ENCODE measurements at places on chromosomes 3 and 15.

GRCh38 chr3:27721717-27722564 lies at the start of gene EOMES:
Gene EOMES, minus strand, starts transcription at chr3:27722323. Its CDS starts 29 bp downstream, at chr3:27722294.
- no peak for DNase-seq

- DNase-seq = no peak
Measured at GRCh38 chr3:188759336-188760005, 412.3 kb upstream of the TPRG1 start.

DNA sequence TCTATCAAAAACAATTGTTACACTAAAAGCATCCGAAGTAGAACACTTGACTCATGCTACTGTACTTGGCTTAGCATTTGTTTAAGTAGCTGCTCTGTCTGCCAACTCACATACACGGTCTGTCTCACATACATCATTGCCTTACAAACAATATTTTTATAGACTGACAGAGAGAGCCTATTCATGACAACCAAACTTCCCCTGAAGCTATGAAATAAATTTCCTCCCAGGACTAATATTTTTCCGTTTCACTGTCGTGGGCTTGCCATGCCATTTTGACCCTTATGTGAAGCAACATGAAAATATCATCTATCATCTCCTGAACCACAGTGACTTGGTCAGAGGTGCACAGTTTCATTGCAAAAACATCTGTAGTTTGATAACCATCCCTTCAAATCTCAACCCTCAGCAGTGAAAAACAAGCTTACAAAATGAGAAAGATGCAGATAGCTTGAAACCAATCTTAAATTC lies 66.5 kb upstream of the PYGO1 start:
- no peak for DNase-seq

GRCh38 chr3:1942781-1943180 lies 155.9 kb upstream of the CNTN4 start:
- no peak for DNase-seq

DNA sequence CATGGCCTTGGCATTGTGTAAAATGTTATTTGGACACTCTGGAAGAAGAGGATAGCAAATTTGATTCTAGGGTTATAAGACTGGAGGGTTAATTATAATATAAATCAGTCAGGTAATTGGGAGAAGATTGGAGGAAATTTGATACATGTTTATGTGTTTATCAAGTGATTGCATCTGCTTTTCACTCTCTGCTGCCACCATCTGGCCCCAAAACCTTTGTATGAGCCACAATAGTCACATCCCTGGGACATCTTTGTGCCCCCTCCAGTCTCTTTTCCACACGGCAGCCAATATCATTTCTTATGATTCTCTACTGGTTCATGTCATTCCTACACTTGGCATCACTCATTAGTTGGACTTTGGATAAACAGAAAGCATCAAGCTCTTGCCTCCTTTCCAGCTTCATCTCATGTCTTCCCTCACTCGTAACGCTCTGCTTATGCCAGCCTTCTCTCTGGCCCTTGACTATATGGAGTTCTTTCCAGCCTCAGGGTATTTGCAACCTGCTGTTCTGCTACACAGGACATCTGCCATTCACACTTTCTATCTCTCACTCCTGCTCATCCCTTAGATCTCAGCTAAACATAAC lies 602.3 kb upstream of the SUCLG2 start:
- no peak for DNase-seq

- no peak for DNase-seq
Measured at GRCh38 chr3:188571531-188572095, 417.7 kb downstream of the LPP start.

DNA sequence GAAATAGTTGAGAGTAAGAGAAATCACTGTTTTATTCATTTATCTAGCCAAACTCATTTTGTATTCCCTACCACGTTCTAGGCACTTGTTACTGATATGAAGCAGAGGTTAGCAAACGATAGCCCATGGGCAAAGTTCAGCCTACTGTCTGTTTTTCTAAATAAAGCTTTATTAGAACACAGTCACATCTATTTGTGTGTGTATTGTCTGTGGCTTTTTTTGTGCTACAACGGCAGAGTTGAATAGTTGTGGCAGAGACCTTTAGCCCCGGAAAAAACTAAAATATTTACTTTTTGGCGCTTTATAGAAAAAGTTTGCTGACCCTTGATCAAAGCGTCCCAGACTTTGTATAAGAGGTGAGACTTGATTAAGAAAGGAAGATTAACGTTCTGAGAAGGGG lies 289.1 kb upstream of the CFAP20DC start:
- DNase-seq = no peak

DNA sequence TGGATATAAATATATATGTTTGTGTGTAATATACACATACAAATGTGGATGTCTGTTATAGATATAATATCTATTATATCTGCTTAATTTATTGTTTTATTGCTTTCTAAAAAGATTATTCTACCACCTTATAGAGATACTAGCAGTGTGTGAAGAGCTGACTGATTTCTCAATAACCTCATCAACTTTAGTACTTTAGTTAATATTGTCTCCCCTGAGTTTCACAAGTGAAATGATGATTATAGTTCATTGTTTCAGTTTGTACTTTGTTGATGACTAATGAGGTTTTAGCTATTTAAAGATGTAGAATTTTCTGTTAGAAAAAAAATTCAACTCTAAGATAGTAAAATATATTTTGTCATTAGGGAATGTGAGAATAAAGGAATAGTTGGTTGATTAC lies 11.4 kb downstream of the RSRC1 start:
- no peak for DNase-seq

DNA sequence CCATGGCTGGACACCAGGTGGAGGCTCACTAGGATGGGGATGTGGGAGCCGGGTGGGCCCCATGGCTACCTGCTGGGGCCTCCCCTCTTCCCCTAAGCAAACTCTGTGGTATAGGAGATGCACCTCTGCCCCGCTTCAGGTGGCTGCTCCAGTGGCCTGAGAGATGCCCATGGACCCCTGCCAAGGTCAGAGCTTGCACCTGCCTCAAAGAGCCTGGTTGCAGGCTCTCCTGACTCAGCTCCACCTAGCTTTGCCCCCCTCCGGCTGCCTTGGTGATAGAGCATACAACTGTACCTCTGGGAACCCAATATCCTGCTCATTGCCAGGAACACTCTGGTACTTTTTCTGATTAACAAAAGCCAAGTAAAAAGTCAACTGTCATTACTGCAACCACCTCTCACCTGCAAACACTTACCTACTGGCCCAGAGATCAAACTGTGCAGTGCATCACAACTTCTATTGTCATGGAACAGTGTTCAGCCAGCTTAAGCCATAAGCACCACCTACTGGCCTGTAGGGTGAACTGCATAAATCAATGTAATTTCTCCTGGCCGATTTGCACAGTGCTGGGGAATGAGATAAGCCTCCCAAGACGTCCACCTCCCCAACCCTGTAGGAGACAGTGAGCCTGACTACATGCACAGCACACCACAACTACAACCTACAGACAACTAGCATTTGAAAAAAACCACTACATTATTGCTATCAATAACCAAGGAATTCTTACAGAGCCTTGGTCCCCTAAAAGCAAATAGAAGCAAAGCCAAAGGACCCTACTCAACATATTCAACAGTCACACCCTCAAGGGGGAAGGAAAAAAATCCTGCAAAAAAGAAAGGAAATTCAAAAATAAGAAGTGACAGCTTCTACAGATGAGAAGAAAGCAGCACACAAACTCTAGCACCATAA lies 352.4 kb upstream of the ARHGEF26 start:
- DNase-seq = peak; percentile 6

GRCh38 chr3:162398554-162398953 lies 901.9 kb downstream of the OTOL1 start:
- DNase-seq = no peak

- no peak for DNase-seq
Measured at GRCh38 chr3:108472001-108472591, 38.3 kb downstream of the MYH15 start.

- no peak for DNase-seq
Measured at GRCh38 chr15:35118960-35119359, 33.9 kb upstream of the NANOGP8 start.

DNA sequence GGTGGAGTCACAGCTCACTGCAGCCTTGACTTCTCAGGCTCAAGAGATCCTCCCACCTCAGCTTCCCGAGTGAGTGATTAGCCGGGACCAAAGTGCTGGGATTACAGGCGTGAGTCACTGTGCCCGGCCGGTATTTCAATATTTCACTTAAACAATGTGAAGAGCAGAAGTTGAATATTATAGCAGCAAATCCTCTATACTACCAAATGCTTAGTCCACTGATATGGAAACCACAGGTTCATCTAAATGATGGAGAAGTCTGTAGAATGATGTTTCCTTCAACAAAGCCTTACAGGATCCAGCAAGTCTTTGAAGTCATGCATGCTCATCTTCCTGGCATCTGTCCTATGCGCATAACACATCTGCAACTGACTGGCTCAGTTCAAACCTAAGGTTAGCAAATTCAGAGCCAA lies 20.3 kb upstream of the UACA start:
- DNase-seq = no peak

DNA sequence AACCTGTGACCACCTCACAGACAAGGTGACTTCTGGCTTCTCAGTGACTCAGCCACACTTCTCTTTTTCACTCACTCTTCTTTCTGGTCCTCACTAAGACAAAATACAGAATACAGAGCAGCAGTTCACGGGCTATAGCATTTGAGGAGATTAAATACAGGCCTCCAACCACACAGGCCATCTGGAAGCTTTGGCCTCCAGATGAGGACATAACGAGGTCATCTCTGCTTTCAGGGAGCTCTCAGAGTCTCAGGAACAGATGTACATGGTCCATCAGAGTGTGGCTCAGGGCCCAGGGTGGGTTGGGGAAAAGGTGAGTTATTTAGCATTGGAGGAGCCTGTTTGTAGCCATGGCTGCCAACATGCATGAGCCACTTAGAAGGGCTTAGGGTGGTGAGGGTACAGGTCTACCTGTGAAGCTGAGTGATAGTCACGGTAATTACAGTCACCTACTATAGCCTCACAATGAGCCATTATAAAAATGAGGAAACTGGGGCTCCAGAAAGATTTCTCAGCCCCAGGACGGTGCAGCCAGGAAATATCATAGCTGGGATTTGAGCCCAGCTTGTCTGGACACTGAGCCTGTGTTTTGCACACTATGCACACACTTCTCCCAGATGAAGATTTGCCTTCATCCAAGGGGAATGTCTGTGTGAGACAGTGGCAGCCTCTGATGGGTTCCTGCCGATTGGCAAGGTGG lies 159.8 kb upstream of the CTDSPL start:
- DNase-seq = no peak

GRCh38 chr15:92665100-92665555 lies 9.6 kb upstream of the FAM174B start:
- no peak for DNase-seq

DNA sequence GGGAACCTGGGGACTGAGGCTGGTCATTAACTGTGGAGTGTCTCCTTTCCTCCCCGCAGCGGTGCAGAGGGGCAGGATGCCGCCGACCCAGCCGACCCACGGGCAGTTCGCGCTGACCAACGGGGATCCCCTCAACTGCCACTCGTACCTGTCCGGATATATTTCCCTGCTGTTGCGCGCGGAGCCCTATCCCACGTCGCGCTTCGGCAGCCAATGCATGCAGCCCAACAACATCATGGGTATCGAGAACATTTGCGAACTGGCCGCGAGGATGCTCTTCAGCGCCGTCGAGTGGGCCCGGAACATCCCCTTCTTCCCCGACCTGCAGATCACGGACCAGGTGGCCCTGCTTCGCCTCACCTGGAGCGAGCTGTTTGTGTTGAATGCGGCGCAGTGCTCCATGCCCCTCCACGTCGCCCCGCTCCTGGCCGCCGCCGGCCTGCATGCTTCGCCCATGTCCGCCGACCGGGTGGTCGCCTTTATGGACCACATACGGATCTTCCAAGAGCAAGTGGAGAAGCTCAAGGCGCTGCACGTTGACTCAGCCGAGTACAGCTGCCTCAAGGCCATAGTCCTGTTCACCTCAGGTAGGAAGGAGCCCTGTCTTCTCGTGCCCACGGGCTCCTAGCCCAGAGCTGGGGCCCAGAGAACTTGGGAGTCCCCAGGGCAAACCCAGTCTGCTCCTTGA lies 3.7 kb downstream of the NR2F2 start:
- no peak for DNase-seq

- no peak for DNase-seq
Measured at GRCh38 chr3:172528677-172529076, 5.4 kb upstream of the TNFSF10 start.
